Hepatocyte (in vitro differentiated cells): ENCODE measurements at places on chromosomes 5 and 9. TPM values are rescaled to one million over a fixed set of nuclear protein-coding genes. Genes with fewer than 3 reads are reported as not detected.

The PCDHA4 gene
- 25.2 and 30.0 TPM in 2 replicates for total RNA-seq

The FBXL7 gene
- 10.3 and 12.1 TPM in 2 replicates for total RNA-seq

The PANK3 gene
- total RNA-seq, result 86.3 and 104 TPM in 2 replicates

The IL7R gene
- total RNA-seq, result 0.40 and 1.1 TPM in 2 replicates

The SPATA31C1 gene
- not detected in 2 replicates for total RNA-seq

The SPEF2 gene
- total RNA-seq, result 5.1 and 5.7 TPM in 2 replicates
